ENCODE measurements at places on chromosomes 7 and 10.
A peak's percentile ranks its signal among the peaks of the same experiment; 100 is the strongest.

- DNase-seq, result no peak
Measured at GRCh38 chr7:134684165-134684564, 37.5 kb downstream of the BPGM start.

DNA sequence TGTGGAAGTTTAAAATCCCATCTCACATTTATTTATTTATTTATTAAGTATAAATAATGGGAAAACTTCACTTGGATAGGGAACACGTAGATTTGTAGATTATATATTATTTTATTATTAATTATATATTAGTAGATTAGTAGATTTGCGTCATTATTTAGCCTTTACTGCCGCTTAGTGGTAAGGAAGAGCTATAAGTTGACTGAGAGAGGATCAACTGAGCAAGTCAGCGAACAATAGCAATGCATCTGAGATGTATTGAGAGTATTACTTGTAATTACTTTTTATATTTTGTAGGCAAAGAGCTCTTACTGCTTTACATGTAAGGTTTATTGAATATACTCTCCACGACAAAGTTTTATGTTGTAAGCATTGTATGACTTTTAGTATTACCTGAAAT lies 244.5 kb upstream of the ANKRD30A start:
- no peak for DNase-seq

DNA sequence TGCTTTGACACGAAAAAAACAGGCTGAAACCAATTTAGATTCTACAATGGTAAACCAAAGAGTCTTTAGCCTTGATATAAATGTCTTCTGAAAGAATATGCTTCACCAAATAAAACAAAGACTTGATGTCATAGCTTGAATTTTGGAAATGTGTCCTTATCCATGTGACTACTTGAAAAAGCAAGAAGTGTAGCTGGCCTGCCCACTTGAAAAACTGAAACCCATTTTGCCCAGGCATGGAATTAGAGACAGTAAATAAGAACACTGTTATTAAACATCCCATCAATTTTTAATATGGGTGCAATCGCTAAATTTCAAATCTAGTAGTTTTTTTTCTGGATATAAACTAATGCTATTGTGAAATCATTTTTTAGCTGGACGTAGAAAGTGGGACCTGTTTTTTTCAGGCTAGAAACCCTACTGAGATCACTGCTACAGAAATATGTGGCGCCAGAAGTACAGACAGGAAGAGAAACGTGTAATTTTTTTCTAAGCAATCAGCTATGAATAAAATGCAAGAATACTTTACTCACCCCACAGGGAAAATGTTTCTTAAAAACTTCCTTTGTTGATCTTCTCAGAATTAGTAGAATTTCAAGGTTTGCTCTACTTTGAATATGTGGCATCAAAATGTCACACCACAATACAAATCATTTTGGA lies 56.7 kb downstream of the PIP4K2A start:
- no peak for DNase-seq

- DNase-seq, result no peak
Measured at GRCh38 chr7:128941323-128941890, 3.7 kb downstream of the IRF5 start.

GRCh38 chr10:116001262-116001857 lies 271.6 kb downstream of the GFRA1 start:
- no peak for DNase-seq

- peak; percentile 53 for DNase-seq
Measured at GRCh38 chr7:27735165-27735564, 4.8 kb upstream of the TAX1BP1 start.

GRCh38 chr10:96511044-96511945 lies 2.4 kb downstream of the TLL2 start:
- DNase-seq, result peak; percentile 84

DNA sequence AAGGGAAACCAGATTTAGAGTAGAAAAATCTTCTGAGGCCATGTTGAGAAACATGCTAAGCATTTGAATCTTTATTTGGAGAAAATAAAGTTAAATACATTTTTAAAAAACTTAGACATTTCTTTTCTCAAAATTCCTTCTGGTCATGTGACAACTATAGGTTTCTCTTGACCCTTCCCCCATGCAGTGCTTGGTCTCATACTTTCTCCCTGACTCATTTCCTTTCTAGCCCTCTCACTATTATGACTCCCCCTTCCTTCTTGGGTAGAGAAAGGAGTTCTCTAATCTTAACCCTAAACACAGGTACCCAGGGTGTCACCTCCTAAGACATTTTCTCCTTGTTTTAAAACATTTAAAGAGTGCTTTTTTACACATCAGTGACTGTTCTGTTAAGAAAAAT lies 179.5 kb upstream of the TMEM106B start:
- DNase-seq, result no peak

DNA sequence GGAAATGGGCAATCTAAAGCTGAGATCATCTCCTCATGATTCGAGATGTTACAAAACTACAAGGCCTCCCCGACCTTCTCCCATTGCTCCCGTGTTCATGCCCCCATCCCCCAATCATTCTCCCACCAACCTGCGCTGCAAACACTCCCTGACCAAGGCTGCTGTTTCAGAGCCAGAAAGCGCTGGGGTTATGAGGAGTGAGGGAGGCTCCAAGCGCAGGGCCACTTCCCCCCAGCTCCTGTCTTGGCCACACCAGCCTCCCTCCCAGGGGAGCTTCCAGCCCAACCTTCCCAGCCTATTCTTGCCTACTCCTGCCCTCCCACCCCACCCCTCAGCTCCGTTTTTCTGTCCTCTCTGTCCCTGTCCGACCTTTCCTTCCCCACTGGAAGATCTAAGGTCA lies 14.7 kb upstream of the NODAL start:
- no peak for DNase-seq

GRCh38 chr7:78873117-78873516 lies 580.4 kb downstream of the MAGI2 start:
- no peak for DNase-seq

- peak; percentile 3 for DNase-seq
Measured at GRCh38 chr7:103857435-103857834, 132.0 kb downstream of the RELN start.

DNA sequence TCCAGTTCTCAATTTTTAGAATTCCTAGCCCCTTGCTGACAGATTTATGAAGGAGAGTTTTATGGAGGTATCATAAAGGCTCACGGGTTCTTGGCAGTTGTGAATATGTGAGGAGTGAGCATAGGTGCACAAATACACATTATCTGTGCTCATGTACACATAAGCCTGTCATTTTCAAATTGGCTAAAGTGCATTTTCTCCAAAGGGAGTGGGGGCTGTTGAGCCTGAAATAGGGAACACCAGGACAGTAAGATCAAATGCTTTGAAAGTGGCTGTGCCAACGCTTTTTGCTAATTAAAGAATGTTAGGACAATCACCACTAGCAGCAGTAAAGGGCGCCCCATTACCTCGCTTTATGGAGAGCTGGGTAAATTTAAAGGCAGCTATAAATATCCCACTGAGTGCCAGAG lies 8.3 kb upstream of the LRRC4 start:
- DNase-seq, result peak; percentile 35

- DNase-seq, result no peak
Measured at GRCh38 chr10:60385399-60385738, 4.3 kb downstream of the ANK3 start.

GRCh38 chr7:87218796-87219544 lies 562 bp downstream of the TMEM243 start:
- DNase-seq, result peak; percentile 49

GRCh38 chr10:10126218-10126617 lies 891.5 kb upstream of the CELF2 start:
- no peak for DNase-seq

GRCh38 chr10:70804421-70804808 lies 11.3 kb upstream of the SGPL1 start:
- DNase-seq, result no peak

- DNase-seq, result no peak
Measured at GRCh38 chr7:83161186-83161585, 1.5 kb downstream of the PCLO start.

DNA sequence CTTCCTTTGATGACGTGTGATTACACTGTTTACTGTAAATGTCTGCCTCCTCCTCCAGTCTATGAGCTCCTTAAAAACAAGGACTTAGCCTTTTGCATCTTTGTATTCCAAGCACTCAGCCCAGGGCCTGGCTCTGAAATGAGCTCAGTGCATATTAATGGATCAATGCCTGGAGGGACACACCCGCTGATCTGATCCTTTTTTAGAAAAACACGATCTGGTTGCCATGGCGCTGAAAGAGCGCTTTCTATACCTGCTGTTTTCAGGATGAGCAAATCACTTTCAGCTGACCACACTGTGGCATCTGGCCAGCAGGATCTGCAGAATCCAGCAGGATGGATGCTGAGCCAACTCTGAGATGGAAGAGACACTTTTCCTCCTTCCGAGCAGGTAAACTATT lies 37.8 kb upstream of the GARS1 start:
- DNase-seq, result no peak

GRCh38 chr10:73782749-73783085 lies 869 bp downstream of the CHCHD1 start:
- DNase-seq, result no peak

DNA sequence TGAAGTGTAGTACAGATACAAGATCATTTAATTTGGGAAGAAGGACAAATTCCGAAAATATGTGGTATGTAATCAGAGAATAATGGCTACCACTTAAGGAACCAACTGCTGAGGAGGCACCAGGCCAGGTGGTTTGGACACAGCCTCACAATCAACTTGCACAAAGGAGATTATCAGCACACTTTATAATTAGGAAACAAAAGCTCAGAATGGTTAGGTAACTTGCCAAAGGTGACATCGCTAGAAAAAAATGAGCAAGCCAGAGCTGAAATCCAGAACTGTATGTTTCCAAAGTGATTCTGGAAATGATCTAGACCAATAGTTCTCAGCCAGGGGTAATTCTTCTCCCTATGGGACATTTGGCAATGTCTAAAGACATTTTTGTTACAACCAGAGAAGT lies 36.6 kb downstream of the ERCC6 start:
- DNase-seq, result no peak

DNA sequence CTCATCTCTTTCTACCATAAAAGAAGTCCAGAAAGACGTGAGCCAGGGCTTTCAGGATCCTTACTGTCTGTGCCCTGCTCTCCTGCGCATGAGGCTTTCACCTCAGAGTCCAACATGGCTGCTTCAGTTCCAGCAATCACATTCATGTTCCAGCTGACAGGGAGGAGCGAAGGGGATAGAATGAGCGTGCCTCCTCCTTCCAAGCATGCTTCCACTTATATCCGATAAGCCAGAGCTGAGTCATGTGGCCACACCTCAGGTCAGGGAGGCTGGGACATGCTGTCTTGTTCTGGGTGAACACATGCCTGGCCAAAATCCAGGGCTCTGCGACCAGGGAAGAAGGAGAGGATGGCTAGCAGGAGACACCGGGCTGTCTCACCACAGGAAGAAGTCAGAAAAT lies 248.2 kb downstream of the SKAP2 start:
- DNase-seq, result no peak

GRCh38 chr10:117007080-117007479 lies 2.1 kb upstream of the SHTN1 start:
- peak; percentile 14 for DNase-seq

GRCh38 chr7:152937282-152937681 lies 177.7 kb downstream of the ACTR3B start:
- DNase-seq, result no peak

GRCh38 chr10:82210331-82210730 lies 335.3 kb downstream of the NRG3 start:
- no peak for DNase-seq

- DNase-seq, result peak; percentile 81
Measured at GRCh38 chr10:132458586-132459300, 61.7 kb downstream of the PWWP2B start.

DNA sequence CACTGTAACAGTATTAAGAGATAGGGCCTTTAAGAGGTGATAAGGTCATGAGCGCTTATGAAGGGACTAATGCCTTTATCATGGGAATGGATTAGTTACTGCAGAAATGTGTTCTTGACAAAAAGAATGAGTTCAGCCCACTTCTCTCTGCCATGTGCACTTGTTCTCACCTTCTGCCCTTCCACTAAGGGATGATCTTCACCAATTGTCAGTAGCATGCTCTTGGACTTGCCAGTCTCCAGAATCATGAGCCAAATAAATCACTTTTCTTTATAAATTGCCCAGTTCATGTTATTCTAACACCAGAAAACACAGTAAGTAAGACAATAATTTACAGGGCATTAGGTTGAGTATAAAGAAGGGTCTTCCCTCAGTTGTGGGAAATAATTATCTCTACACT lies 189.1 kb downstream of the CRPPA start:
- DNase-seq, result no peak

DNA sequence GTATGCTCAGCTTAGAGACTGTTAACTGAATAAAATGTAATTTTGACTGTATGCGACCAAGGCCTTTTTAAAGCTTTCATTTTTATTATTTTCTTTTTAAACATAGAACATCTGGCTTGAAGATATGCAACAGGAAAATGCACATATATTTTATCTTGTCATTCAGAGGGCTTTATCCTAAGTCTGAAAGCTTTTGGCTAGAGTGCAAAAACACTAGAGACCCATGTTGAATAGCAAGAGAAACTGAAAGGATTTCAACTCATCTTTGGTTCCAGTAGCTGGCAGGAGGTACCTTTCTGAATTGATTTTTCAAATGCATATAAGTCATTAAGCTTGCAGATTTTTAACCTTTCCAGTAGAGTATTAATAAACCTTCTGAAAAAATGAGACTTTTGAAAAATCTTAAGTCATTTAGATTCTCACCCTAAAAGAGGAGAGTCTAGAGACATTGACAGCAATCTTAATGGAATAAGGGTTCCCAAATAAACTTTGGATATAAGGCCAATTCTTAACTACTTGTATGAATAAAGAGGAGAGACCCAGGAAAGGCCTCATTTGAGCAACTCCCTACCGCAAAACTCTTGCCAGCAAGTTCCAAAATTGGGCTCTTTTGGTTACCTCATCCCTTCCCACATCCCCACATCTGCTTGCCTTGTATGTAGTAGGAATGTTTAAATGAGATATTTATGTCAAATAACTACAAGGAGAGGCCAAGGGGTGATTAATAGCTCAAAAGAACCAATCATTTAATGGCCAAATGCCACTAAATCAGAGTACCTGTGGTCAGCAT lies 454.4 kb downstream of the HTR7 start:
- no peak for DNase-seq

DNA sequence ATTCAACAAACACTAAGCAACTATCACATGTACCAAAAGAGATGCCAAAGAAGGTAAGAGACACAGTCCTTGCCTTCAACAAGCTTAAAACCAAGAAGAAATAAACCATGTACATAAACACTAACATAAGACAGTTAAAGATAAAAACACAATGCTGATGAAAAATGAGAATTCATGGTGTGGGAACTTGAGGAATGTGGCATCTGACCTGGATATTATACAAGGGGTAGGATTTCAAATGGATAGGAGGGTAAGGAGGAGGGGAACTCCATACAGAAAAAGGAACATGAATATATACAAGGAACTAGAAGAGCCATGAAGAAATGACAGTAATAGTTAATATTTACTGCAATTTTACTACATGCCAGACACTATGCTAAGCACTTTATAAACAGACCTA lies 11.0 kb downstream of the HIBADH start:
- DNase-seq, result no peak

Data from HuH-7 (cell line).